NCI-H524 (cell line): ENCODE measurements at places on chromosomes 7 and 10.

DNA sequence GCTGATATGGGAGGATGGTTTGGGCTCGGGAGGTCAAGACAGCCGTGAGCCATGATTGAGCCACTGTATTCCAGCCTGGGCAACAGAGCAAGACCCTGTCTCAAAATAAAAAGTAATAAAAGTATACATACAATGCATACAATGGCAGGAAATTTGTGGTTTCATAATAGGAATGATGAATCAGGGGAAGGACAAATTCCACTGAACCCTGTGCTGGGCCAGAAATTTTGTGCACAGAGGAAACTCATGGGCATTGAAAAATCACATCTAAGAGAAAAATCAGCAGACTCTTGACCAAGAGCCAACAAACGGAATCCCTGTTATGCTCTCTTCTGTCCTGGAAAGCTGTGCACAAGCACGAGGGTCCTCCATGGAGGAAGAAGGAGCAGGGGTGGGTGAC is 35.1 kb downstream of the SEM1 start:
- no peak for DNase-seq

- DNase-seq = no peak
Measured at GRCh38 chr10:43427166-43427825, 9.6 kb upstream of the ZNF487 start.

DNA sequence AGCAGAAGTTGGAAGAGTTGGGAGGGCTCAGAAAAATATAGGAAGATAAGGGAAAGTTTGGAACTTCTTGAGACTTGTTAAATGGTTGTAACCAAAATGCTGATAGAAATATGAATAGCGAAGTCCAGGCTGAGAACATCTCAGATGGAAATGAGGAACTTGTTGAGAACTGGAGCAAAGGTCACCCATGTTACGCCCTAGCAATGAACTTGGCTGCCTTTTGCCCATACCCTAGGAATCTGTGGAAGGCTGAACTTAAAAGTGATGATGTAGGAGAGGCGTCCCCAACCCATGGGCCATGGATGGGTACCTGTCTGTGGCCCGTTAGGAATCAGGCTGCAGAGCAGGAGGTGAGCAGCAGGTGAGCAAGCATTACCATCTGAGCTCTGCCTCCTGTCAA is 347.8 kb downstream of the ARL4A start:
- DNase-seq = no peak

GRCh38 chr10:48491392-48492139 is 113.3 kb downstream of the ARHGAP22 start:
- no peak for DNase-seq

DNA sequence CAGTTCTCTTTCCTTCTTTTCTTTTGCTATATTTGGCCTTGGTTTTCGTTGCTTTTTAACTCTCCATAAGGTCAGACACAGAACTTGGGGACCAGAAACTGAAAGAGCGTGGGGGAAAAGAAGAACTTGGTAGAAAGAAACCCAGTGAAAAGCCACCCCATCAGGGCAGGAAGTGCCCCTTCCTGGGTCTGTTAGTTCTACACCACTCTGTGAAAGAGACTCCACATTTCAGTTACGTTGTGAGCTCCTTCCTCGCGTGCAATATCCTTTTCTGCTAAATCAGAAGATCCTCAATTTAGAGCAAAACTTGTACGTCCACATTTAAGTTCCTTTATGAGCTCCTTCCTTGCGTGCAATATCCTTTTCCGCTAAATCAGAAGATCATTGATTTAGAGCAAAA is 220.6 kb upstream of the FOXK1 start:
- DNase-seq = no peak

- no peak for DNase-seq
Measured at GRCh38 chr10:21860718-21861117, 142.8 kb downstream of the DNAJC1 start.

- DNase-seq = no peak
Measured at GRCh38 chr7:72309476-72309875, 102.7 kb downstream of the CALN1 start.

GRCh38 chr10:121811386-121811785 is 116.4 kb downstream of the ATE1 start:
- no peak for DNase-seq

DNA sequence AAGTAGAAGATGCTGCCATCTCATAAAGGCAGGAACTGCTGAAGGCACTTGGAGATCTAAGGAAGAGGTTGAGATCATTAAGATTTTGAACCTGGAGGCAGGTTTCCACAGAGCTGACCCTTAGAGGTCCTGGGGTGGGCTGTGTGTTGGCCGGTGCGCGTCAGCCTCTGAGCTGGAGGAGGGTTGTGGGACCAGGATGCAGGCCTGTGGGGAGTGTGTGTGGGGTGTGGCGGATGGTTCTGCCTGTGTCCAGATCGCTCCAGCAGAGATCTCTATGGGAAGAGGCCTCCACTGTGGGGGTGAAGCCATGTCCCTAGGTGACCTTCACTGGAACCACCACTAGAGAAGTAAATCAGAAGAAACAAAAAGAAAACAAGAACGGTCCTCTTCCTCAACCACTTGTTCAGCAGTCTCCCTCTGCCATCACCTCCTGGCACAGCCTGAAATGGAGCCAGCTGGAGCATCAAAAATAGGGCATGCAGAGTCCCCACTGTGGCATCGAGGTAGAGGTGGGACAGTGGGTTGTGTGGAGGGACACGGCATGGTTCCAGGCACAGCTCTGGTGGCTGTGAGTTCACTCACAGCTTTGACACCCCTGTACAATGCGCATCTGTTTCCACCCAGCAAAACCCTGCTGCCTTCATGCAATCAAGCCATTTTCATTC is 453.8 kb downstream of the TCERG1L start:
- DNase-seq = no peak

- DNase-seq = no peak
Measured at GRCh38 chr10:11683529-11684320, 58.5 kb upstream of the ECHDC3 start.

- DNase-seq = no peak
Measured at GRCh38 chr7:135970682-135971365, 6.3 kb downstream of the MTPN start.

- DNase-seq = no peak
Measured at GRCh38 chr10:61272781-61273180, 180.4 kb downstream of the TMEM26 start.

DNA sequence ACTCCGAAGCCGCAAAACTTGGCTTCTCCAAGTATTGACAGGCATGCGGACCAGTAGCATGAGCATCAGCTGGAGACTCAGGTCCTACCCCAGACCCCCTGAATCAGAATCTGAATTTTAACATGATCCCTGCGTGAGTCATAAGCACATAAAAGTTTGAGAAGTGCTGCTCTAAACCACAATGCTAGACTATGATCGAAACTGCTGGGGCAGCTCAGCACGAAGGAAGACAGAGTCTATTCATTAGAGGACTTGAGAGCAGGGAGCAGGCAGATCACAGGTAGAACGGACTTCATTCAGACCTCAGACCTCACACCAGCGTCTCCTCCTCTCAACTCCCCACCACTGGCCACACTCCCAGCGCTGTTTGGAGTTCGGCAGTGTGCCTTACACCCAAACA is 16.9 kb downstream of the CAMK2G start:
- no peak for DNase-seq

DNA sequence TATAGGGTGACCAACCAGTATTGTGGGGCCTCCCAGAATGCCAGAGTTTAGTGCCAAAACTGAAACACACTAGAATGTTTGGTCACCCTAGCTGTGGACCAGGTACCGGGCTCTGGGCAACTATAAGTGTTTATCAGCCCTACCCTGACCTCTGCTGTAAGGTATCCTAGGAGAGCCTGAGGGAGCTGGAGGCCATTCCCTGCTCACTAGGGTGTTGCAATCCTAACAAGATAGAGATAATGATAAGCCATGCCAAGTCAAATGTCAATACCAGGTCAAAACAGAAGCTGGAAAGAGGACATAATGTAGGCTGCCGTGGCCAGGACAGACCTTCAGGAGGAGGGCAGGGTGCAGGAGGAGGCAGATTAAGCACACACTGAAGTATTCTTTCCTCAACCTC is 151.8 kb downstream of the KCNMA1 start:
- DNase-seq = no peak

DNA sequence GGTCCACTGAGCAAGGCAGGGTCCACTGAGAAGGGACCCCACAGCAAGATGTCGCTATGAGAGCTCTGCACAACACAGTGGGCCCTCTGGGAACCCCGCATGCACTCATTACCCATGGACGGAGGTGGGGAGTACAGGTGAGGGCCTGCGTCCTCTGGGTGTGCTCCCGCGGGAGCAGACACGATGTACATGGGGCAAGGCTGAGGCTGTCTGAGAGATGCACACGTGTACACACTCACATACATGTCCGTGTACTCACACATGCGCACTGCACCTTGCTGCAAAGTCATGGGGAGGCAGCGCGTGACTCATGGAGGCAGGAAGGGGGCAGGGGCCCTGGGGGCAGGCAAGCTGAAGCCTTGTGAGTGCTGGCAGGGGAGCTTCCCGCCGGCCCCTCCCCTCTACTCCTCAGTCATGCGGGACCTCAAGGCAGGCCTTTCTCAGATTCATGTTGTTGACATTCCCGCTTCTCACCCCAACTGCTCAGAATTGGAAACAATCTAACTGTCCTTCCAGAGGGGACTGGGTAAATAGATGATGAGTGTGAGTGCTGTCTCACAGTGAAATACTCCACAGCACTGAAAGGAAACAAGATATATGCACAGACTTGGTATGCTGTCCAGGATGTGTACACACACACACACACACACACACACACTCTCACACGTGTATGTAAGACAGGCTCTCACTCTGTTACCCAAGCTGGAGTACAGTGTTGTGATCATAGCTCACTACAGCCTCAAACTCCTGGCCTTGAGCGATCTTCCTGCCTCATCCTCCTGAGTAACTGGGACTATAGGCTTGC is 40.0 kb downstream of the GOLGA7B start:
- no peak for DNase-seq
